Activated T-cell treated with anti-CD3 and anti-CD28 coated beads for 4 hours (primary cell): ENCODE measurements at places on chromosomes 3 and 15.

DNA sequence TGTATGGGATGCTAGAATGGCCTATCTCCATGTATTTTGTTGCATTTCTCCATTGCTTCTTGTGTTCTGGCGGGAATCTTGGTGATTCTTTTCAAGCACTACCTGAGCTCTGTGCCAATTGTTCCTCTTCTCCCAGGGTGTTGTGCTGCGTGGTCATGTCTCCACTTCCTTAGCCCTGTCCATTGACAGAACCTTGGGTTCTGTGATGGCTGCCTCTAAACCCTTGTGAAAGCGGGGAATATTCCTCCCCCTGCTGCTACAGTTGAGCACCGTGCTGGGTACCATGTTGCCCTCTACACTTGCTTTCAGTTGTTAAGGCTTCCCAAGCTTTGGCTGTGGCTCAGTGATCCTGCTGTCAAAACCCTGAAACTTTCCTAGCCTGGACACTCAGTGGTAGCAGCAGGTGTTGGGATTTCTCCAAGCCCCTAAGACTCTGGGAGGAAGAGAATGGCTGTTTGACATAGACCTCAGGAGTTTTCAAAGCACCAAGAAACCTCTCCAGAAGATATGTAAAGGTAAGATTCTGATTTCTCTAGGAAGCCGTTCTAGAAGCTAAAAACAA lies 69.5 kb downstream of the MBNL1 start:
- no peak for DNase-seq

DNA sequence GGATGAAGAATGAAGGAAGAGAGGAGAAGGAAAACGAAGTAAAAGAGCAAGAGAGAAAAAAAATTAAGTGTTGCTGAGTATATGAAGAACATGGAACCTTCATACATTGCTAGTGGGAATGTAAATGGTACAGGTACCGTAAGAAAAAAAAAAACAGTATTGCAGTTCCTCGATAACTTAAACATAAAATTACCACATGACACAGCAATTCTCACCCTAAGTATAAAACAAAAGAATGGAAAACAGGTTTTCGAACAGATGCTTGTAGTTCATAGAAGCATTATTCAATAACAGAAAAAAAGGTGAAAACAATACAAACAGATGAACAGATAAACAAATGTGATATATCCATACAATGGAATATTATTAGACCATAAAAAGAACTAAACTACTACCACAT lies 51.6 kb downstream of the SENP7 start:
- no peak for DNase-seq

- no peak for DNase-seq
These were observed 224.8 kb upstream of the NANOGP8 start for GRCh38 chr15:35309886-35310285.

- DNase-seq: no peak
These were observed 28.3 kb upstream of the GPD1L start for GRCh38 chr3:32078085-32078634.

- DNase-seq: no peak
These were observed 14.0 kb downstream of the SMAD3 start for GRCh38 chr15:67079361-67079760.

DNA sequence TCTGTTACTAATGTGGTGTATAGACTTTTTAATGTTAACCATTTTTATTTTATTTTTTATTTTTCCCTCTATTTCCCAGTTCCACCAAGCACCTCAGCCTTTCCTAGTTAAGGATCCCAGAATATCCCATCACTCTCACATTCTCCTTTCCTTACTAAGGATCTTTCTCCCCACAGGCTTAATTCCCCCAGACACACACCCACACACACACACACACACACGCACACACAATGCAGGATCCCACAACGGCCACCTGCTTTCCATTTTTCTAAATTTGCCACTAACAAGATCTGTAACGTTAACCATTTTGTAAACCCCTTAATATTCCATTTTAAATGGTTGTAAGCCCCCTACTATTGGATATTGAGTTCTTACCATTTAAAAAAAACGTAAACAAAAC lies 404.1 kb downstream of the ZIC1 start:
- no peak for DNase-seq
